CD4-positive, alpha-beta T cell treated with Interleukin-10 for 1 hour (primary cell): ENCODE measurements at places on chromosomes 3 and 15.

DNA sequence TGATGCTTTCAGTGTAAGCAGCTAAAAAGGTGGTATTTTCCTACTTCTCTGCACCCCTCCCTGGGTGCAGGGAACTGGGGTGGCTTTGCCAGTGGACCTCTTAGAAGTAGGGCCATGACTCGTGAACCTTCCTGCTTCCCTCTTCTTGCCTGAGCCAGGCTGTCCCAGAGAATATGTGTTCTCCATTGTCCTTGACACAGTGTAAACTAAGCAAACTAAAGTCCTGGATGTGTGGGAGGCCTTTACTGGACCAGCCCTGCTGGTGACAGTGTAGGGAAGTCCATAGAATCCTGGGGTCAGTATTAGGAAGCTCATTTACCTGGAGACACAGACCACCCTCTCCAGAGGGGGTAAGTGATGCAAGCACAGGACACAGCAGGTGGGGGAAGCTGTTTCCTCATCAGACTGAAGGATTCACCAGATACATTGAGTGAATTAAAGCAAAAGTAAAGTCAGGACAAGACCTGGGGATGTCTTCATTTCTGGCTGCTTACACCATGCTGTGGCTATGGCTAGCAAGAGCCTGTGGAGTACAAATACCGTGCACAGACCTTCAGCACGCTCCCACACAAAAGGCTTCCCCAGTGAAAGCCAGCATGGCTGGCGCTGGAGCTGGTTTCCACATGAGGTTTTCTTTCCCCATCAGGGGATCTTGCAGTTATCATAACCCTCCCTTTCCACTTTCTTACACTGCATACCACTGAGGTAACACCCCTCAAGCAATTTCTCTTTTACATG is 64.8 kb upstream of the LPP start:
- no peak for DNase-seq

- DNase-seq = no peak
Observed at GRCh38 chr15:74233373-74233772, 2.8 kb upstream of the CCDC33 start.

- DNase-seq = no peak
Observed at GRCh38 chr15:59283717-59284391, 77.2 kb downstream of the LDHAL6B start.

GRCh38 chr3:14767245-14768051 is 51.3 kb upstream of the FGD5 start:
- DNase-seq = no peak

- DNase-seq = no peak
Observed at GRCh38 chr3:16071206-16071605, 103.3 kb upstream of the GALNT15 start.

GRCh38 chr15:38828031-38828532 is 263.5 kb upstream of the RASGRP1 start:
- DNase-seq = no peak

DNA sequence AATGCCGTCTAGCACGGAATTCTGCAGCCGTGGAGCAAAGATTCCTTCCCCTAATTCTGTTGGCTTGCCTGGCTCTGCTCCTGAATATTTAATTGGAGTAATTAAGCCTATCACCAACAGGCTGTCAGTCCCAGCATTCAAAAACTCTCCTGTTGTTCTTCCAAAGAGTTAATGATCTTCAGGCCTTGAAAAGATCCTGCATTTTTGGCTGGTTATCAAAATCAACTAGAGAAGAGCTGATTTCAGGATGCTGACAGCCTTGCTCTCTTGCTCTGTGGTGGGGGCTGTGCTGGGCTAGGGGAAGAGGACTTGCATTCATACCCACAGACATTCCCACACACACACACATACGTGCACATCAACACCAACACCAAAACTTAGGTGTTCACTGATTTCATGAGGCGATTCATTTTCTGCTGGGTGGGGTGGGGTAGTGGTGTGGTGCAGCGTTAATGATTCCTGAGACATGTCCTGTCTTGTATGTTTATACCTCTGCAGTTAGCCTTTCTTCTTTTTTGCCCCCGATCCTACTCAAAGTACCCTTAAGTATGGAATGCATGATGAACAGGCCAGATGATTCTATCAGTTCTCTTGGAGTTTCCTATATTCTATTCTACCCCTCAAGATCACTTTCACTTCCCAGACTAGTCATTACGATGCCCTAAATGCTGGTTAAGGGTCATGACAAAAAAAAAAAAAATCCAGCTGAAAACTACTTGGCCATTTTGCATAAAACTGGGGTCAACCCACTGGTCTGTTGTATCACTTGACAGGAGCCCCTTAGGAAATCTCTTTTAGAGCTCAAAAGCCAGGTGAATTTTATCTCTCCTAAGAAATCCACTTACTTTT is 42.3 kb downstream of the CPN2 start:
- DNase-seq = no peak

GRCh38 chr3:69871868-69872267 is 127.7 kb upstream of the SAMMSON start:
- DNase-seq = no peak

- DNase-seq = no peak
Observed at GRCh38 chr15:78408355-78408640, 29.7 kb upstream of the IREB2 start.
